HT-29 (cell line): ENCODE measurements at places on chromosomes 5 and 9.
A peak's percentile ranks its signal among the peaks of the same experiment; 100 is the strongest.

DNA sequence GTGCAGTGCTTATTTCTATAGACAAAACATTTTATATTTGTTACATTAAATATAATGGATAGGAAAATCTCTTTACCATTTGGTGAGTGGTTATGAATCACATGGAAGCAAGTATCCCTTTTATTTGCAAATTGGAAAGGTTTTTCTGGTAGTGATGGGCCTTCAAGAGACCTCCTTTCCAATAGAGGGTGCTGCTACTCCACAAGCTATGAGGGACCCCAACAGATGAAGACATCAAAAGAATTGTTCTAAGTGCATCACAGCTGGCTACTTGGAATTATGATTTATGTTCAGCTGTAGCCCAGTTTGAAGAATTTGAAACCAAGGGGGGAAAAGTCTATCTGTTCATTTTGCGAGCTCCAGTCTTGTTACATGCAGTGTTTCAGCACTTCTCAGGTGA is 493.7 kb upstream of the SGCD start:
- DNase-seq, result no peak

GRCh38 chr5:74763504-74763903 is 3.4 kb downstream of the GFM2 start:
- DNase-seq, result no peak

- DNase-seq, result no peak
Observed at GRCh38 chr9:106156465-106156864, 462.1 kb downstream of the TMEM38B start.

- no peak for DNase-seq
Observed at GRCh38 chr5:52469835-52470234, 317.9 kb upstream of the ITGA1 start.

GRCh38 chr5:14699807-14700400 is 35.4 kb downstream of the OTULIN start:
- no peak for DNase-seq

DNA sequence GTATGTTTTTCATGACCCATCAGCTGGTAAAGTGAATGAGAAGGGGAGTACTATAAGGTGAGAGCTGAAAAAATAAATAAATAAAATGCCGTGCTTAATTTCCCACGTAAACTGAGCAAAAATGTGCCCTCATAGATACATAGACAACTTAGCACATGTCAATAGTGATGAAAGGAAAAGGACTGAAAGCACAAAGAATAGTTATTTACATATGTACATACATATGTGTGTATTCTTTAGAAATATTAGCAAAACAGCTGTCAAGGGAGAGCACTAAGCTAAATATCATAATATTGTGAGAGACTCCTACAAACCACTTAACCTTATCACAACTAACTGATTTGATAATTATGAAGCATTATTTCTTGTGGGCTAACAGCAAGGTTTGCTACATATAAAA is 213.6 kb upstream of the FTMT start:
- no peak for DNase-seq

DNA sequence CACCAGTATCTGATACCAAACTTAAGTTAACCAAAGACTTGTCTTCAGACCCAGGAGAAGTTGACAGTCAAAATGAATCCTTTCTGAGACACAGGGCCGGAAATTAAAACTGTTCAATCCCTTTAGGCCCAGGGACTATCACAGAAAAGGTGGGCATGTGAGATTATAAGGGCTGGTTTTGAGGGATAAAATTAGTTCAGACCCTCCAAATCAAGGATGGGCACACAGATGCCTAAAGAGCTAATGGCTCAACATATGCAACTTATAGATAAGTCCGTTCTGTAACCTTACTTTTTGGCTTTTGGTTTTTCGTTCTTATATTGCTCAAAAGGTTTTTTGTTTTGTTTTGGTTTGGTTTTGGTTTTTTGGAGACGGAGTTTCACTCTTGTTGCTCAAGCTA is 129.6 kb upstream of the ABCA1 start:
- no peak for DNase-seq

- no peak for DNase-seq
Observed at GRCh38 chr5:117953272-117953671, 1035.1 kb downstream of the DTWD2 start.

GRCh38 chr9:110152704-110153374 is 55.1 kb downstream of the C9orf152 start:
- peak; percentile 69 for DNase-seq

- DNase-seq, result no peak
Observed at GRCh38 chr5:52376592-52376991, 411.1 kb upstream of the ITGA1 start.
